Gastrocnemius medialis (tissue), 4 donors: ENCODE measurements at places on chromosomes 12 and 14. TPM values are rescaled to one million over a fixed set of nuclear protein-coding genes. Genes with fewer than 3 reads are reported as not detected.

The BCAT1 gene
- 5.3 TPM for total RNA-seq

The RASSF9 gene
- total RNA-seq = 1.3 TPM

- peaks cover 3% of the 10 kb centered on the region for H3K4me1 ChIP-seq
- no peaks in the 10 kb centered on the region for H3K27me3 ChIP-seq
- DNase-seq = no peak
- H3K36me3 ChIP-seq = no peaks in the 10 kb centered on the region
- H3K27ac ChIP-seq = no peak overlapping the region
Measured at GRCh38 chr12:75986001-75986746, 45.4 kb downstream of the PHLDA1 start.

DNA sequence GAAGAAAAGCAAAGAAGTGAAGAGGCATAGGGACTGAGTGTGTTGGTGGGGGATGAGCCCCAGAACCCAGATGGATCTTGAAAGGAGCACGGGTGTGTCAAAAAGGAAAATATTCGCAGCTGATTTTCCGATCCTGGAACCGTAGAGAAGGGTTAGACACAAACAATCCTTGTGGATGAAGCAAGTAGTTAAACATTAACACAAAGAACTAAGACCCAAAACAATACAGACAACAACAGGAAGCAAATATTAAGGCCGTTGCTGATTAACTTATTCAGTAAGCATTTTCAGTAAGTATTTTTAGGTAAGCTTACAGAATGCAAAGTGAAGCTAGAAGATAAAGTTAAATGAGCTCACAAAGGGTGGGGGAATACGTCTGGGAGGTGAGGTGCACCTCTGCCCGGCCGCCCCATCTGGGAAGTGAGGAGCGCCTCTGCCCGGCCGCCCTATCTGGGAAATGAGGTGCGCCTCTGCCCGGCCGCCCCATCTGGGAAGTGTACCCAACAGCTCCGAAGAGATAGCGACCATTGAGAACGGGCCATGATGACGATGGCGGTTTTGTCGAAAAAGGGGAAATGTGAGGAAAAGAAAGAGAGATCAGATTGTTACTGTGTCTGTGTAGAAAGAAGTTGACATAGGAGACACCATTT, 62.8 kb upstream of the PRB2 start:
- H3K4me1 ChIP-seq = no peaks in the 10 kb centered on the region
- H3K27me3 ChIP-seq = no peaks in the 10 kb centered on the region
- H3K36me3 ChIP-seq = no peaks in the 10 kb centered on the region
- no peak overlapping the region for H3K27ac ChIP-seq

- no peaks in the 10 kb centered on the region for H3K36me3 ChIP-seq
- no peak overlapping the region for H3K27ac ChIP-seq
- no peak for DNase-seq
- H3K4me1 ChIP-seq = no peaks in the 10 kb centered on the region
- no peaks in the 10 kb centered on the region for H3K27me3 ChIP-seq
- no peak overlapping the region for H3K4me3 ChIP-seq
Measured at GRCh38 chr12:105954951-105955931, 183.5 kb downstream of the NUAK1 start.

DNA sequence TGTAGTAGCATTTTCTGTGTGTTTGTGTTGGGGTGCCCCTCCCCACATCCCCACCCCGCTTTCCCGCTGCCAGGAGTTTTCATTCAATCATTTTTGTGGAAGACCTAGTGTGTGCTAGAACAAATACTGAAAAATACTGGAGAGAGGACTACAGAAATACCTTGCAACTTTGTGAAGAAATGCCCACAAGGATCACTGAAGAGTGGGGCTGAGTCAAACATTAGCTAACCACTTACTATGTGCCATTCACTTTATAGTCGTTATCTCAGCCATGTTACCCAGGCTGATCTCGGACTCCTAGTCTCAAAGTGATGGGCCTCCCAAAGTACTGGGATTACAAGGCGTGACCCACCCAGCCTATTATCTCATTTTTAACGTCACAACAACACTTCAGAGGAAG, 559 bp upstream of the LMBR1L start:
- no peak for DNase-seq
- H3K27me3 ChIP-seq = no peaks in the 10 kb centered on the region
- peak overlapping the region; percentile 100 for H3K27ac ChIP-seq
- H3K4me1 ChIP-seq = peaks cover 42% of the 10 kb centered on the region
- H3K4me3 ChIP-seq = peak overlapping the region; percentile 99
- peaks cover 3% of the 10 kb centered on the region for H3K36me3 ChIP-seq
